ENCODE measurements at places on chromosomes 16 and 17.

- H3K4me3 ChIP-seq: peak overlapping the region; percentile 87
- H3K27ac ChIP-seq: peak overlapping the region; percentile 42
- no peaks in the 10 kb centered on the region for H3K36me3 ChIP-seq
- no peaks in the 10 kb centered on the region for H3K27me3 ChIP-seq
- H3K4me1 ChIP-seq: peaks cover 19% of the 10 kb centered on the region
- DNase-seq: no peak
Measured at GRCh38 chr17:30824002-30824355, 513 bp downstream of the CRLF3 start.

DNA sequence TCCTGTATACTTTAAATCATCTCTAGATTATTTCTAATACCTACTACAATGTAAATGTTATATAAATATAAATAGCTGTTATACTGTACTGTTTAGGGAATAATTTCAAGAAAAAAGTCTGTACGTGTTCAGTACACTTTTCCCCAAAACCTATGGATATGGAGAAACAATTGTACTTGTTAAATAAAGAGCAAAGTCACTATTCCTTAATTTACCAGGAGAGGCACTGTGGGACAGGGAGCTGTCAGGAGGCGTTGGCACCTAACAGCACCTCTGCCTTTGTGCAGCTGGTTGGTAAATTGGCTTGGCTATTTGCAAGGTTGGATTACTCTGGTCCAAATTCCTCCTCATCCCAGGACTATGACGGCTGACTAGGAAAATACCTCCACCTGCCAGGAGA lies 28.0 kb downstream of the CRHR1 start:
- no peaks in the 10 kb centered on the region for H3K36me3 ChIP-seq
- H3K4me3 ChIP-seq: no peak overlapping the region
- H3K4me1 ChIP-seq: no peaks in the 10 kb centered on the region
- no peak for DNase-seq

GRCh38 chr17:41965694-41966462 lies 717 bp upstream of the CNP start:
- H3K4me1 ChIP-seq: peaks cover 19% of the 10 kb centered on the region
- H3K4me3 ChIP-seq: peak overlapping the region; percentile 82
- no peaks in the 10 kb centered on the region for H3K27me3 ChIP-seq
- H3K27ac ChIP-seq: peak overlapping the region; percentile 59

GRCh38 chr17:74172700-74173099 lies 30.8 kb upstream of the RPL38 start:
- H3K36me3 ChIP-seq: no peaks in the 10 kb centered on the region
- no peaks in the 10 kb centered on the region for H3K4me1 ChIP-seq
- DNase-seq: no peak
- H3K27ac ChIP-seq: no peak overlapping the region
- no peak overlapping the region for H3K4me3 ChIP-seq
- H3K27me3 ChIP-seq: peaks cover 66% of the 10 kb centered on the region

GRCh38 chr16:69921127-69921526 lies 30.0 kb upstream of the CLEC18A start:
- no peak overlapping the region for H3K27ac ChIP-seq
- no peaks in the 10 kb centered on the region for H3K27me3 ChIP-seq
- no peaks in the 10 kb centered on the region for H3K4me1 ChIP-seq
- no peaks in the 10 kb centered on the region for H3K36me3 ChIP-seq
- DNase-seq: no peak

DNA sequence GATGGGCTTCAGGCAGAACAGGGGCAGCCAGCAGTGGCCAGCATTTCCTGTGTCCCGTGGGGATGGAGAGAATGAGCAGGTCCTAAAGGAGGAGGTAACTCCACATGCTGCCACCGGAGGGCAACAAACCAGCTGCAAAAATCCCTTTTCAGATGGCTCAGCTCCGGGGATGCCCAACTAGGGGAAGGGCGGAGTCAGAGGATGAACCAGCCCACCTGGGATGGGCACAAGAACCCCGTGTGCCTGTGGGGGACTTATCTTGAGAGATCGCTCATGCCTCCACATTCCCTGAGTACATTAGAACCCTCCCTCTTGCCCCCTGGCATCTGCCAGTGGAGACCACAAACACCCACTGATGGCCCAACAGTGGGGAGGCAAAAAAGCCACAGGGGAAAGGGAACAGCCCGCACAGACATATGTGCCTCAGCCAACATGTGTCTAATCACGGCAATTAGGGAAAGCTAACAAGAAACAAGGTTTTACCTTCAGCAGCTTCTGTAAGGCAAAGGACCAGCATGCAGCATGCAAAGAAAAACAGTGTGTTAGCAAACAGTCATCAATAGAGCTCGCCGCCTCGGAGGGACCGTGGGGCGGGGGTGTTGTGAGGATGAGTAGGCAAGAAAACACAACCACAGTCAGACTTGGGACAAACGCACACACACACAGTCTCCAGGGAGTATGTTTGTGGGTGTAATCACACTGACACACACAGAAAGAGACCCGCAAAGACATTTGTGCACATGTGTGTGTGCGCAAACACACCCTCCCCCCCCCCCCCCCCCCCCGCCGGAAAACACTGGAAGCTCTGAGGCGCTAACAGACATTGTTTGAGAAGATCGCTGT lies 64.0 kb downstream of the MYO18A start:
- H3K36me3 ChIP-seq: no peaks in the 10 kb centered on the region
- no peaks in the 10 kb centered on the region for H3K4me1 ChIP-seq
- DNase-seq: peak; percentile 21
- H3K27ac ChIP-seq: no peak overlapping the region
- no peak overlapping the region for H3K4me3 ChIP-seq
- no peaks in the 10 kb centered on the region for H3K27me3 ChIP-seq

Measured in MM.1S (cell line).